CD4-positive, alpha-beta T cell treated with Interleukin-10 for 1 hour (primary cell): ENCODE measurements at places on chromosomes 7 and 10.

DNA sequence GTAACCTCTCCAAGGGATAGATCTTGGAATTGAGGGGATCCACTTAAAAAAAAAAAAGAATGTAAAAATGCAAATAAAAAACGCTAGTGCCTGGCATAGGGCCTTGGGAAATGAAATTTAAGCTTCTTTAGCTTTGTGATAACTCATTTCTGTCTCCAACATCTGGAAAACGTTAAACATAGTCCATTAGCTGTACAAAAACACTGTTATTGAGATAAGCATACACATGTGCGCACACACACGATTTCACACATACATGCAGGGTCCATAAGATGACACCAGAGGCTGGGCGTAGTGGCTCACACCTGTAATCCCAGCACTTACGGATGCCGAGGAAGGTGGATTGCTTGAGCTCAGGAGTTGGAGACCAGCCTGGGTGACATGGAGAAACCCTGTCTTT is 13.7 kb upstream of the CUL2 start:
- no peak for DNase-seq

GRCh38 chr7:96636979-96637378 is 72.7 kb downstream of the SEM1 start:
- DNase-seq = no peak

DNA sequence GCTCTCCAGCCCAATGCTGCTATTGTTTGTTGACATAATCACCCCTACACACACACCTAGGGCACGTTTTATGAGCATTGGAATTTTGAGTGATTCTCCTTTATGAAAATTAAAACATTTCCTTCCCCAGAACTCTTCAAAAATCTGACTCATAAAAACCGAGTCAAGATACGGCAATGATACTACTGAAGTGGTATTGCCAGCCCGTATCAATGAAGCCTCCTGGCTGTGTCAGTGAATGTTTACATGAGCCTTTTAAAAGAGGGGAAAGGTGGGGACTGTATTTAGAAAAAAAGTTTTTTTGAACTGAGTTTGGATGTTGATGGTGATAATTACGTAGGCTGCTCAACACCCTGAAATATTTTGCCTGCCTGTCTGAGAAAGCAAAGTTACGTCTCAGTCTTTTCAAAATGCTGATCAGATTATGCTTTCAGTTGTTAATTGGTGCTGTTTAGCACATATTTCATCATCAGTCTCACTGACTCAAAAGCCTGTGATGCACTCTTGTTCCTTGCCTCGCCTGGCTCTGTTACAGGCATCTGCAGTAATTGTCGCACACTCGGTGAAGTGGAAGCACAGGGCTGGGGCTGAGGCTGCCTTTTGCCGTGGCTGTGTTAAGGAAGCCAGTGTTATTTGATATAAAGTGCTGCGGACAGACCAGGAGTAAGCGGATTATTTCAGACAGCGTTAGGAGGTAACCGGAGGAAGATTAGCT is 157.4 kb upstream of the TCF7L2 start:
- no peak for DNase-seq

- DNase-seq = no peak
Observed at GRCh38 chr7:94052398-94053180, 48.4 kb upstream of the BET1 start.

DNA sequence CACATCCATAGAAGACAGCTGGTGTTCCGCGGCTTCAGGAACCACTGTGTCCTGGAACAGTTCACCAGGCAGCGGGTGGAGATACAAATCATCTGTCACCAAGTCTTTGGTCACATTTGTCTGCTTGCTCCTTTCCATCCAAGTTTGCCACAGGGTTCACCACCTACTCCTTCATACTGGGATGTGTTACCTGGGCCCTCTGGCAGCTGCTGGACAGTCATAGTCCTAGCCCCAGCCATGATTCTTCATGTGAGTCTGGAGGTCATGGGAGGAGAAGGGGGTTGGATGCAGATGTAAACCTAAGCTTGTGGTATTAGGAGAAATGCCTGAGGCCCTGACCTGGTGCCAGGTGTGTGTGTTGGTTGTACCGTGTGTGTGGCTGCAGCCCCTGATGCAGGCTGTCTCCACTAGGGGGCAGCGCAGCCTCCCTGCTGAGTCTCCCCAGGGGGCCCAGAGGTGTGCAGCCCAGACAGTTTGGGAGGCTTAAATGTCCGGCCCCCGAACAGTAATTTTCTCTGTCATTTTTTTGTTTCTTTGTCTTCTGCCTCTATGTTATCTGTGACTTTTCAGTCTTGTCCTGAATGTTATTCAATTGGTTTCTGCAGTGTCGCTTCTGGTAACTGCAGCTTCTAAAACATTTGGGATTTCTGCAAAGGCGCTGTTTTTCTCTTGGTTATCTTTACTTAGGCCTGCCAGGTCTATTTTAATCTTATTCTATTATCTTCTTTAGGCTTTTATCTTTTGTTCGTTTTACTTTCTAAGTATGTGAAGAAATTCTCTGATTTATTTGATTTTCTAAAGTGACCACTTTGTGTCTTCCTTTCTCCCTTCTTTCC is 14.8 kb downstream of the NPS start:
- DNase-seq = peak; percentile 4

DNA sequence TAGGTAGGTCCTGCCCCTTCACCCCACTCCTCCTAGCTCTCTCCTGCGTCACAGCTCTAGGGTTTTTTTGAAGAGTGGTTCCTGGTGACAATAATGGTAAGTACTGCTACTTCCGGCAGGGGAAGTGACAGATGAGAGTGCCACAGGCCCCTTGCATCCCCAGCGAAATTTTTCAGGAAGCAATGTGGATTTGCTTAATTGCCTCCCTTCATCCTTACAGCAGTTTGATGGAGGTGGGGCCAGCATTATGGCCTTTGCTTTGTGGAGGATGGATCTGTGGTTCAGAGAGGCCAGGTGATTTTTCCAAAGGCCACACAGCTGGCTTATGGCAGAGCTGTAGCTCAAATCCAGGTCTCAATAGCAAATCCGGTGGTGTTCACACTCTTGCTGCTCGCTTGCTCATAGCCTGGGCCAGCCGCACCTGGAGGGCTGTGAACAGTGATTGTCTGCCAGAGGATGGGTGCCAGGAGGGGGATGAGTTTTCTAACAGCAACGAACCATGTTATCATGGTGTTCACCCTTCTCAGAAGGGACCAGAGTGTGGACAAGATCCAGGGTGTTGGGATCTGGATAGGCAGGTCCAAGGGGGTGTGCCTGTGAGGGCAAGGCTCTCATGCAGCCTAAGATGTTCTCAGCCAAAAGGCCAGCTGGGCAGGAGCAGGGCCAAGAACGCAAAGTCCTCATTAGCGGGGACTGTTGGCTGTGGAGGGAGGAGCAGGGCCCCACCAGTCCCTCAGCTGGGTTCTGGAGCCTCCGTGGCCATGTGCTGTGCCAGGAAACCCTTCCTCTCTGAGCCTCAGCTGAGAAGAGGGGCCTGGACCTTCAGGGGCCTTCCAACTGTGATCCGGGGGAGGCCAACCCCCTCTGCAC is 89.0 kb downstream of the EMX2 start:
- DNase-seq = no peak

DNA sequence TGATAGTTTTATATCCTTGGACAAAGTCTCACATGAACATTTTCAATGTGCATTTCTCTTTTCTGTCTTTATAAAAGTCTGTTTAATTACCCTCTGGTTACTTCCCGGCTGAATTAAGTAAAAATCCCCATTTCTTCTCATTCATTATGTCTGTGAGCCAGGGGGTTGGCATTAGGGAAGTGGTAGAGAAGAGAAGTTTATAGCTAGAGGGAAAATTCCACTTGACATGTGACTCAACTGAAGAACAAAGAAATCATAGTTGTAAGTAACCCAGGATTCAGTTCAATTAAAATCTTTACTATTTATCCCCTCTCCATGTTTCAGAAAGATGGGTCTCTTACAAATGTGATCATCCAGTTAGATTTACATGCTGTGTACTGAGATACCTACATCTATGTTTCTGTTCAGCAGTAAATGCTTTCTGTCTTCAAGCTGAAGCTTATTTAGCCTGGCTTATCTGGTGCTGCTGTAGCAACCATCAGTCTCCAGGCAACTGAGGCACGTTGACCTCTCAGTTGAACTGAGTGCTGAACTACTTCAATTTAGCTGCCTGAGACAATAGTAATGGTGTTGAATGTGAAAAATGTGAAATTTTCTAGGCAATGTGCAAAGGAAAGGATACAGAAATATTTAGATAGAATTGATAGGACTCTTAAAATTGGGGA is 181.6 kb downstream of the MLLT10 start:
- no peak for DNase-seq

- no peak for DNase-seq
Observed at GRCh38 chr10:29328983-29329382, 40.1 kb downstream of the LYZL1 start.

DNA sequence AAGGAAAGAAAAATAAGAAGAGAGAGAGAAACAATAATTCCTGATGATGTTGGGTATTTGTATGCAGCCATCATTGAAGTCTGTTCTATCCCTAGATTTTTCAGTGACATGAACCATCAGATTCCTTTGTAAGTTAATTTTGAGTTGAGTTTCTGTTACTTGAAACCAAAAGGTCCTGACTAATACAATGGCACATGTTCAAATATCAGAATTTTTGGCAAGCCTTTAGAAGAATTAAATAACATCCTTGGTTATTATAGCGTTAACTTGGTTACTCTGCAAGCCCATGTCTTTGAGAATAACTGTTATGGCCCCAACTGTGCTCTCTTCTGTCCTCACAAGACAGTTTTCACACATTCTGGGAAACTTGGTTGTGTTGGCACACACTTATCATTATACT is 66.5 kb downstream of the SYPL1 start:
- no peak for DNase-seq

- DNase-seq = no peak
Observed at GRCh38 chr10:92103376-92104090, 180.0 kb downstream of the BTAF1 start.

- no peak for DNase-seq
Observed at GRCh38 chr7:27214239-27214950, 14.5 kb upstream of the HOXA13 start.

DNA sequence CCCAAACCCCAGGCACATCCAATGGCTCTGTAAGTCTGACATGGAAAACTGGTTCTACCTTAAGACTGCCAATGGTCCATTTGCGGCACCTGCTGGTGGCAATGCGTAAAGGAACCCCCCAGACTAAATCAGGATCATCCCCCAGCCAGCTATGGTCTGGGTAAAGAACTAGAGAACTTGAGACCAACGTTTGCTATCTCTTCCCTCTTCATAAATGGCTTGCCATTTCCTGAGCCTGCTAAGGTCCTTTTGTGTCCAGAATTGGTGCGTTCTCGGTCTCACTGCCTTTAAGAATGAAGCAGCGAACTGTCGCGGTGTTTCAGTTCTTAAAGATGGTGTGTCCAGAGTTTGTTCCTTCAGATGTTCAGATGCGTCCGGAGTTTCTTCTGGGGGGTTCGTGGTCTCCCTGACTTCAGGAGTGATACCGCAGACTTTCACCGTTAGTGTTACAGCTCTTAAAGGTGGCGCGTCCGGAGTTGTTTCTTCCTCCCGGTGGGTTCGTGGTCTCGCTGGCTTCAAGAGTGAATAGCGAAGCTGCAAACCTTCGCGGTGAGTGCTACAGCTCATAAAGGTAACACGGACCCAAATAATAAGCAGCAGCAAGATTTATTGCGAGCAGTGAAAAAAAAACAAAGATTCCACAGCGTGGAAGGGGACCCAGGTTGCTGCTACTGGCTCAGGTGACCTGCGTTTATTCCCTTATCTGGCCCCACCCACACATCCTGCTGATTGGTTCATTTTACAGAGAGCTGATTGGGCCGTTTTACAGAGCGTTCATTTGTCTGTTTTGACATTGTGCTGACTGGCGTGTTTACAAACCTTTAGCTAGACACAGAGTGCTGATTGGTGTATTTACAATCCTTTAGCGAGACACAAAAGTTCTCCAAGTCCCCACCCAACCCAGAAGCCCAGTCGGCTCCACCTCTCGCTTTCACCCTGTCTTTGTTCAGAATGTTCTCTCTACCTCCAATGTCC is 95.4 kb downstream of the ELMO1 start:
- DNase-seq = peak; percentile 90

GRCh38 chr10:91034494-91035159 is 113.7 kb upstream of the ANKRD1 start:
- no peak for DNase-seq

DNA sequence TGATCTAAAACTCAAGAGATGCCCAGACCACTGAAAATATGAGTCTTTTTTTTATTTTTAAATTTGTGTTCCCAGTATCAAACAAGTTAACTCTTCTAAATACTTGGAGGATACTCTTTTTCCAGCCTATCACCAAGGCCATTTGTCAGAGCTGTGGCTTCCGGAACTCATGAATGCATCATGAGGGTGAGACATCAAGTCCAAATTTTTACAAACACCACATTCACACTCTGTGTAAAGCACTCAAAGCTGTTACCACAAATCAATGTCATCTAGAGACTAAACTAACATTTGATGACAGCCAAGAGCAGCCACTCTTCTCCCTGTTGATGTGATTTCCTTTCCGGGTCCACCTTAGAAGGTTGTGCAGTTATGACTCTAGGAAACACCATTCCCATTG is 43.8 kb upstream of the ARID5B start:
- no peak for DNase-seq

DNA sequence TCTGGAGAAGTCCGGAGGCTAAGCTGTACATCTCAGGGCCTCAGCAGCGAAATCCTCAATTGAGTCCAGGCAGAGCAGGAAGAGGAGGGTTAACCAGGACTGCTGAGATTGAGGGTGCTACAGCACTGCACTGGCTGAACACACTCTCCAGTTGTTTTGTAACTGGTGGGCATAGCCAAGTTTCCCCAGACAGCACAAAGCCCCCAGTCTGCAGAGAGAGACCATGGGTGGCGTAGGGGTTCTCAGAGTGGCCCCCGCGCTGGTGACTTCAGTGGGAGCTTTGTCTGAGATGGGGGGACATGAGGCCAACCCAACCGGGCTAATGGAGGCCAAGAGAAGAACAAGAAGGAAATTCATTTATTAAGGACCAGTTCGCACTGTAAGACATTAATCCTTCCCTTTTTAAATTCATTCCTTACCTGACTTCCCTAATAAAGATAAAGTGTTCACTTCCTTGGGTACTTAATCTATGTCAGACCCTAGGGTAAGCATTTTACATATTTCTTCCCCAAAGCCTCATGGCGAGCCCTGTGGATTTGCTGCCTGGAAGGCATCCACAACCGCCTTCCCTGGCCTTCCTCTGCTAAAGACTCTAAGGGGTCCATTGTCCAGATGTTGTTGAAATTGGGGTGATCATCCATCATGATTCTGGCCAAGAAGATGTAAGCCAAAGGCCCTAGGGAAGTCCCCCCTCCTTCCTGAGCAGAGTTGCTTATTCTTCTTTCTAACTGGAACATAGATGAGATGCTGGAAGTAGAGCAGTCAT is 121.4 kb upstream of the CHST15 start:
- DNase-seq = no peak
